ENCODE measurements at places on chromosomes 13 and 19.

DNA sequence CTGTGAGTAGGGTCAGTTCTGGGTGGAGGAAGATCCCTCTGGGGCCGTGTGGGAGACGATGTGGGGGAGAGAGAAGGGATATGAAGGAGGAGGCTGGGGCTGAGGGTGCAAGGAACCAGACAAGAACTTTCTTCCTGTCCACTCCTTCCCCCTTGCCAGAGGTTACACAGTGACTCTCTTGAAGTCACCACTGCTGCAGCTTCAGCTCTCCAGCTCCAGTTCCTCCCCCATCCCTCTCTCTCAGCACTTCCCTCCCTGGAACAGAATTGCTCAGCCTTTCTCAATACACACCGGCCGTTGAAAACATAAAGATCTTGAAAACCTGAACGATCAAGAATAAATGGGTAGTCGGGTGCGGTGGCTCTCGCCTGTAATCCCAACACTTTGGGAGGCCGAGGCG is 5.1 kb downstream of the ZSWIM9 start:
- no peak for DNase-seq

DNA sequence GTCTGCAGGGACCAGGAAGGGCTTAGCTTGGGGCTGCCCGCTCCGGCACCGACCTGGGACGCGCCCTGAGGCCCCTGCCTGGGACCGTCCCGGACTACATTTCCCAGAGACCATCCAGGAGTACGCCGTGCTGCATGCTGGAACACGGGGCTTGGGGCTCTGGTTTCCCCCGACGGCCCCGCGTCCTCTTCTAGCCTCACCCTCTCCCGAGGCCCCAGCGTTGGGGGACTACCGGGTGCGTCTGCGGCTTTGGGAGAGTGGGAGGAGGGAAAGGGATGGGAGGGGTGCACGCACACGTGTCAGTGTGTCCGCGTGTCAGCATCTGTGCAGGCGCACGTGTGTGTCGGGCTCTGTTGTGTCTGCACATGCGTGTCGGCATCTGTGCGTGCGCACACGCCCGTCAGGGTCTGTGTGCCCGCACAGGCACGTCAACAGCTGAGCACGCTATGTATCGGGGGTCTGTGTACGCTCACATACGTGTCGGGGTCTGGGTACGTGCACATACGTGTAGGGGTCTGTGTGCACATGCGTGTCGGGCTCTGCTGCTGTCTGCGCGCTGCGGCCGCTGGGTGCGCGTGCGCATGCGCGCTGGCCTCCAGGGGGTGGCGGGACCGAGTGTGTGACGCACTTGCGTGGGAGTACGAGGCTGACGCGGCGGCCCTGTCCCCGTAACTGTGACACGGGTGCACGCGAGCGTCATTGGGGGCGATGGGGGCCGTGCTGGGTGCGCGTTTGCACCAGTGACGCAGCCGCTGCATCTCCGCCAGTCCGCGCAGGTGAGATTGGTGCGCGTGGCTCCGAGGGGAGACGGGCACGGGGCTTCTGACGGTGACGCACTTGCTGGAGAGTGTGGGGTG is at the start of gene ZNF331:
TSS of gene ZNF331 (plus strand) at position 625 of the 857 bp plus-strand sequence. CDS start 31,232 bp downstream, outside the sequence.
- no peak for DNase-seq

DNA sequence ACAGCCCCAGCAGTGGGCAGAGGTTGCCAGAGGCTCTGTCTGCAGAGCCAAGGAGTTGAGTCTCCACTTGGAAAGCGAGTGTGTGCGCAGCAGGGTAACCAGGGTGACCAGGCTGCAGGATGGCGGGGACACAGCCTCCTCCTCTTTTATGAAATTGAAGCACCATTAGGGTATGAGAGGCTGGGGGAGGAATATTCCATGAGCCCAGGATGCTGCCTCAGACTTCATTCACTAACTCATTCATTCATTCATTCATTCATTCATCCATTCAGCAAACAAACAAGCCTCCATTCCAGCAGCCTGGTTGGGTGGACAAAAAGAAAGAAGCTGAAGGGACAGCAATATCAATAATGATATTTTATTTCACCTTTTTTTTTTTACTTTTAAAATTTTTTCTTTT is 6.6 kb upstream of the LMTK3 start:
- no peak for DNase-seq

DNA sequence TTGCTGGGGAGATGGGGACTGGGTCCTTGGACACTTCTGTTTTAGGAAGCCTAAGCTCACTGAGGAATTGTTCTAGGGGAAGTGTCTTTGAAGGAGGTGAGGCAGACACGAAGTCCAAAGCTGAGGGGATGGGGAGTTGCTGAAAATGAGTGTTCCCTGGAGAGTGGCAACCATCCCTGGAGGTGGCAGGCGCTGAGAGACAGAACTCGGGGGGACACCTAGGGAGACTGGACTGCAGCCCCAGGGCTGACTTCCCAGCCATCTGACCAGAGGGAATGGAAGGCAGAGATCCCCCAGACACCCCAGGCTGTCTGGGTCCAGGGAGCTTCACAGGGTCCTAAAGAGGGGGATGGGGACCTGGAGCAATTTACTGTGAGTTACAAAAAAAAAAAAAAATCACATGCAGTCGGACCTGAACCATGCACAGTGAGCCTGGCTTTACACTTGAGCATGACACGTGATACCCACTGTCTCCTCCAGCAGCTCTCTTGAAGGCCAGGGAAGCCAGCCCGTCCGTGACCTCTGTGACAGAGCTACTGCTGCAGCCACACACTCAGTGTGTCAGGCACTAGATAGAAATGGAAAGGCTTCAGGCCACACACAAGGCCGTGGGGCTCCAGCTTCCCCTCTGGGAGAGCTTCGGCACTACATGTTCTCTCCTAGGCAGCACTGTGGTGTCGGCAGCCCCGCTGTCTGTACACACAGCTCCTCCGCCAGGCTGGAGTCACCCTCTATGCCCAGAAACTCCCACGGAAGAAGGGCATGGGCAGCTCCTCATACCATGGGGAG is 77.1 kb upstream of the KCTD15 start:
- DNase-seq = no peak

DNA sequence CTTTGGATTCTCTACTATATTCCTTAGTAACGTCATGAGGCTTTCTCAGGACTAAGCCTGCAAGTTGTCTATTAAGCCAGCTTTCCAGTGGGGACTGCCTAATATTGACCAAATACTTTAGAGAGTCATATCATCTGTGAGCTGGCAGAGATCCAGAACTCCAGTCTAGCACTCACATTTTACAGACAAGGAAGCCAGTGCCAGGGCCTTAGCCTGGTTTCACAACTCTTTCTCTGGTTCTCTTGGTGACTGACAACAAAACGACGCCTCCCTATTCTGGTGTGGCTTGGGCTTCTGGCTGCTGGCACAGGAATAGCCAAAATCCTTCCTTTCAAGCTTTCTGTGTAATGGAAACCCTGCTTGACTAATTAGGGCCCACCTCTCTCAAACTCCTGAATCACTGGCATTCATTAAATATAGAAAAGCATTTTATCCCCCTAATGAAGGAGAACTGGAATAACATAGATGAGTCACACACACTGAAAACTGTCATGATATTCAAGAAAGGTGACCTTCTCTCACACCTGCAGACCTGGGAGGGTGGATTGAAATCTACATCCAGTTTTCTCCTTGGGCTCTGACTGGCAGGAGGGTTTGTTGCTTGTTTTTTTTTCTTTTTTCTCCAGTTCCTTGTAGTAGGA is 75.2 kb upstream of the UBL3 start:
- no peak for DNase-seq

DNA sequence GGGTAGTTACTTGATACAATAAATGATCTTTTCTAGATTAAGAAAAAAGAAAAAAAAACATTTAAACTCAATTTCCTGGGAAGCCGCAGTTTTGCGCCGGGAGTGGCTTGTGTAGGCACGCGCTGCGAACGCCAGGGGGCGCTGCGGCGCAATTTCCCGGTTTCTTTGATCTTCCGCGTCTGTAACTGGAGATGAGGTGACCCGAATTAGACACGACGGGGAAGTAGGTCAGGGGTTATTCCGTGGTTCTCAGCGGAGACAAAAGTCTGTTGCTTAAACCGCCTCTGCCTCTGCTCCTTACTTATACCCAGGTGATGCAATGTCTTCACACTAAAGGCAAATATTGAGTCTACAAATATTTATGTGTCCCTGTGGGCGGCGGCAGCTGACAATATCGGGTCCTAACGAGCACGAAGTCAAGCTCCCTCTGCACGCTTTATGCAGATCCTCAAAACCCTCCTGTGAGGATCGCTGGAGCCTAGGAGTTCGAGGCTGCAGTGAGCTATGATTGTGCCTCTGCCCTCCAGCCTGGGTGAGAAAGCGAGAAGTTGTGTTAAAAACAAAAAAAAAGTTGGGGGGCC is 15.2 kb downstream of the STXBP2 start:
- DNase-seq = peak; percentile 35

DNA sequence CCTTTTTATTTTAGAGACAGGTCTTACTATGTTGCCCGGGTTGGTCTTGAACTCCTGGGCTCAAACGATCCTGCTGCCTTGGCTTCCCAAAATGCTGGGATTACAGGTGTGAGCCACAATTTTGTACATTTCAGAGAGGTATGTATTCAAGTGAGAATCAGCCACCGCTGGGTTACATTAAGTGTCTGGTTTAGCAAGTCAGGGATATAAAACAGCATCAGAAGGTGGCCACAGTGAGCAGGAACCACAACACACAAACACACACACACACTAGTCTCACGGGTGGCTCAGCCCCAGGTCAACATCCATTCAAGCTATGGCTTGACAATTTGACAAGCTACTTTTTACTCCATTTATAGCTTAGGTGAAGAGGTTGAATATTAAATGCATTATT is 20.2 kb downstream of the KLK5 start:
- DNase-seq = no peak

DNA sequence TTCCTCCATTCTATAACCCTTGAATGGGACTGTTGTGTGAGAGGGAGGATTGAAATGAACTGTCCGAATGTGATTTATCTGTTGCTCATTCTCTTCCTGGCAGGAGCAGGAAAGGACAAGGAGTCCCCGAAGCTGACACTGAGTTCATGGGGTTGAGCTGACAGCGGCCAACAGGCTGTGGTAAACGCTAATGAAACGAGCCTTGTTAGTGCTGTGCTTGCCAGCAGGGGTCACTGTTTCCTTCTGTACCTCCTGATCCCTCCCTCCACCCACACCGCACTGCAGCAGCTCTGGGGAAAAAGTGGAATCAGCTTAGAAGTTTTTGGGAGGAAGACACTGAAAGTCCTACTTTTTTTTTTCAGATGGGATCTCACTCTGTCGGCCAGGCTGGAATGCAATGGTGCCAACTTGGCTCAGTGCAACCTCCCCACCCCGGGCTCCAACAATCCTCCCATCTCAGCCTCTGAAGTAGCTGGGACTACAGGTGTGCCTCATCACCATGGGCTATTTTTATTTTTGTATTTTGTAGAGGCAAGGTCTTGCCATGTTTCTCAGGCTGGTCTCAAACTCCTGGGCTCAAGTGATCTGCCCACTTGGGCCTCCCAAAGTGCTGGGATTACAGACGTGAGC is 6.7 kb upstream of the ZNF761 start:
- DNase-seq = no peak

DNA sequence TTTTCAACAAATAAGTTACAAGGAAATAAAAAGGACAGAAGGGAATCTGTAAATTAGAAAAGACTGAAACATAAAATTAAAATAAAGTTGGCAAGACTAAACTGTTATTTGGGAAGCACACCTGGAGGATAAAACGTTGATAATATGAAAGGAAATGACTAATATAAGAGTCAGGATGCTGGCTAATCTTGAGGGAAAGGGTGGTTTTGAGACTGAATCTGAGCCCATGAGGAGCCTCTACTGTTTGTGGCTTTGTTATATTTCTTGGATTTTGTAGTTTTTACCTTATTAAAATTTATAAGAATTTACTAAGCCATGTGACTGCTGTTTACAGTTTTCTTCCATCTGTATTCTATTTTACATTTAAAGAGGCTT is 718.0 kb upstream of the SPRY2 start:
- DNase-seq = no peak

DNA sequence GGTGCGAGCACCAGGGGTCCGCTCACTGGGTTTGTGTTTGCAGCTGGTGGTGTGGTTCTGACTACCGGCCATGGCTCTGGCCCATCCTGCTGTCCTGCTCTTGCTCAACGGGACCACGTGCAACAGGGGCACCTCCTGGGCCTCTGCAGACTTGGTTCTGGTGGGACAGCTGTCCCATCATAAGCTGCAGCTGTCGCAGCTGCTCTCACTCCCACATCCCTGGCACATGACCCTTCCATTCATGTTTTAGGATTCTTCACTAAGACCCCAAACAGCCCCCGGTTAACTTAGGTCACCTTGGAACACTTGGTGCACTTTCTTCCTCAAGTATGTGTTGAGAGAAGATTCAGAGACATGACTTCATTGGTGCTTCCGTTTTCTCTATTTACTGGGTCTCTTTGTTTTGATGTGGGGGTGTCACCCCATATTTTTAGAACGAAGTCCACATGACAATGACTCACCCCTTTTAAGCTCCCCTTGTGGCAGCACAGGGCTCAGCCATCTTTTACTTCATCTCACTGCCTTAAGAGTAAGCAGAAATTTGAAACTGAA is 68.4 kb upstream of the ARHGEF7 start:
- no peak for DNase-seq

DNA sequence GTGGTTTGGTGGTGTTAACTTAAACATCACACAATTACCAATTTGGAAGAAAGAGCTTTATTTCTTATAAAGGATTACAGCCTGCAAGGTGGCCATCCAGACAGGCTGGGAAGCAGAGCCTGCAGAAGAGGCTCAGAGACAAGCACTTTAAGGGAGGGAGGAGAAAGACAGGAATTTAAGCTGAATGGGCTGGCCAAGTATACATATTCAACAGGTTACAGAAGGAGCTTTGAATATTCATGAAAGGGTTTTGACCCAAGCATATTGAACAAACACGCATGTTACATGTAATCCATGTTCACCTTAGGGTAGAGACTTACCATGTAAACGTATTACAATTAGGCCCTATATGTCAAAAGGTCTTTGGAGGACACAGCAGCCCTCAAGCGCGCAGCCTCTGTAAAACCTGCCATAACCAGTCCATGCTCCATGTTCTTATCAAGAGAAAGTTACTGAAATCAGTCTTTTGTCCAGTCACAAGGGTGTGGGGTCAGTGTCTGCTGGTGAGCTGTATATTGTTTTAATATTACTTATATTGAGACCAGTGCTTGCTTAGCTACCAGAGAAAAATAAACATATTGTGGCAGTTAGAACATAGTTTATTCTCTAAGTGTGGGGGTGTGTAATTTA is 19.9 kb downstream of the SIGLEC7 start:
- DNase-seq = no peak

- no peak for DNase-seq
Measured at GRCh38 chr13:37106642-37107041, 1.2 kb upstream of the CSNK1A1L start.

Measured in NCI-H1436 treated with DMSO at 0.1 percent for 48 hours (cell line).